ENCODE measurements at places on chromosomes 7 and 10.

DNA sequence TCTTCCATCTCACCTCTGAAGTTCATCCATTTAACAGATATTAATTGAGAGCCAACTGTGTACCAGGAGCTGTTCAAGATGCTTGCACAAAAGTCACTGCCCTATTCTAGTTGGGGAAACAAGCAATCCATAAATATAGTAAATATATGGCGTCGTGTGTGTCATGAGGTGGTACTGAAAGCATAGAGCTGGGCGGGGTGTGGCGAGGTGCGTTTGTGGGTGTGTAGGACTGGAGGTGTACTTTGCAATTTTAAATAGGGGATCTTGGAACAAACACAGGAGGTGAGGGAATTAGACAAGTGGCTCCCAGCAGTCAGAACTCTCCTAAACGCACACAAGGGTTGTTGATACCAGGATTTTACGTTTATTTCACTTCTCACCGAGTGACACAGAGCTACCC, 490 bp upstream of the ZNF239 start:
- DNase-seq: no peak

DNA sequence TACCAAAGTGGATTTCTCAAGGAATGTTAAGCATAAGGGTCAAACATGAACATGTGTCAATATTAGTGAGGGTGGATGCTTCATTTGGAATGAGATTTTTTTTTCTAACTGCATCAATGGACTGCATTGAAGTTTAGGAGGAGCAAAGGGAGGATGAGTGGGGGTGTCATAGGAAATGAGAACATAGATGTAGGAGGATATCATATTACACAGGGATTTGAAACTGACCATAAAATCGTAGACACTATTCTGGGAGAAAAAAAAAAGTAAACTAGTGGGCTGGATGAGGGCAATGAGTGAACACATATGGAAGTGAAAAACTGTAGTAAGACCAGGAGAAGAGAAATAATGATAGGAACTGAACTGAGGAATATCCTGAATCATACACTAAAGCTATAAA, 109.4 kb downstream of the SEMA3A start:
- no peak for DNase-seq

DNA sequence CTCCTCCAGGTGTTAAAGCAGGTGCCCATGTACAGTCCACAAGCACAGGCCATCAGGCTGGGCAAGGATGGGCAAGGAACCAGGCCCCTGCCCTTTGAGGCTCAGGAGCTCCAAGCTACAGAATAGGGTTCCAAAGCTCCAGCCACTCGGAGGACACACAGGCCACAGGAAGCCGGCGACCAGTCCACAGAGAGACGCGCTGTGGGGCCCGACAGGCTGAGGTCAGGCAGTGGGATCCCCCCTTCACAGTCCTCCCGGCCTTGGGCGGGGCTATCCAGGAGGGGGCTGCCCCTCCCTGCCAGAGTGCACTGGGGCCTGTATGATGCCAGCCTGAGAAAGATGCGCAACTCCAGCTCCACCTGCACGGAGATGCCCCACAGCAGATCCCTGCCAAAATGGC, 34.0 kb downstream of the MAD1L1 start:
- no peak for DNase-seq

GRCh38 chr7:25851332-25852210, 300.4 kb upstream of the NFE2L3 start:
- DNase-seq: peak; percentile 92

DNA sequence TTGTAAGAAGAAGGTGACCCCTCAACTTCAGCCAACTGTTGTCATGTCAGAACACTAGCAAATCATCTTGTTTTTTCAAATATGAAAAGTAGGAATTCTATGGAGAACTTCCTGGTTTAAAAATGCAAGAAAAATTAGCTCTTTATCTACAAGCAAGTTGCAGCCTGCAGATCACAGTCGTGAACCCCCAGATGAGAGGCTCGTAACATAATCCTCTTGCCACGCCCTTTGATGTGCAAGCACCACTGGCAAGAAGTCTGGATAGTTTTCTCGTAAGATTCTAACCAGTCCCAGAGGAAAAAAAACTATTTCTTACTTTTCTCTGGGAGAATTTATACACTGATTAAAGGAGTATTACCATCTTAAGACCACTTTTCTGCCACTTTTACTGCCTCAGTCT, 132.3 kb downstream of the DPY19L1 start:
- DNase-seq: no peak

- no peak for DNase-seq
Observed at GRCh38 chr7:12423355-12423996, 19.8 kb upstream of the VWDE start.

- no peak for DNase-seq
Observed at GRCh38 chr10:110162741-110163145, 44.7 kb upstream of the MXI1 start.

GRCh38 chr7:114343949-114344708, 70.5 kb upstream of the FOXP2 start:
- no peak for DNase-seq

DNA sequence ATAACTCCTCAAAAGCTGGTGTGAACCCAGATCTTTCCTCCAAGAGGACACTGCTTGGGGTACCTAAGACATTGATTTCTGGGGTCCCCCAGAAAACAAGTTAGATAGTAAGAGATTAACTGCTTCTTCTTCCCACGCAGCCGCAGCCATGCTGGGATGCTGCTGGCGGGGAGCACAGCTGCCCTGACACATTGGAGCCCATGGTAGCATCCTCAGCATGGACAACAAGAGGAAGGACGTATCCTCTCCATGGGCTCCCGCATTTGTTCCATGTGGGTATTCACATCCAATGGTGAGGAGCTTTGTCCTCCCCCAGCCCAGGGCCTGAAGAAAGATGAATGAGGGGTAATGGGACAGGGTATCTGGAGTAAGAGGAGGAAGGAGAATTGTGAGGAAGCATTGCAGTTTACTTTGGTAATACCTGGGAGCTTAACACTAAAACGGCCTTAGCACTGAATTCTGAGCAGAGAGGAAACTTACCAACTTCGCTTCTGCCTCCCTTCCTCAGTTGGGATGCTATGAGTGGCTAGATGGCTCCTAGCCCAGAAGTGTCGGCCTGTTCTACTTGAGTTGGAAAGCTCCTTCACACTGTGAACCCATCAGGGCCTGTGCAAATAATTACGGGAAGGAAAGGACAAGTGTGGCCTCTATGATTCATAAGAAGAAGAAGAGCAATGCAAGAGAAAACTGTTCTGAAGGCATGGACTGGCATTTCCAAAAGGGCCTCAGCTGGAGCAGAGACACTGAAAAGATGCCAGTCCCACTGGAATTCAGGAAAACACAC, 43.9 kb downstream of the C10orf120 start:
- no peak for DNase-seq

GRCh38 chr10:16742165-16742960, 74.9 kb downstream of the RSU1 start:
- no peak for DNase-seq

DNA sequence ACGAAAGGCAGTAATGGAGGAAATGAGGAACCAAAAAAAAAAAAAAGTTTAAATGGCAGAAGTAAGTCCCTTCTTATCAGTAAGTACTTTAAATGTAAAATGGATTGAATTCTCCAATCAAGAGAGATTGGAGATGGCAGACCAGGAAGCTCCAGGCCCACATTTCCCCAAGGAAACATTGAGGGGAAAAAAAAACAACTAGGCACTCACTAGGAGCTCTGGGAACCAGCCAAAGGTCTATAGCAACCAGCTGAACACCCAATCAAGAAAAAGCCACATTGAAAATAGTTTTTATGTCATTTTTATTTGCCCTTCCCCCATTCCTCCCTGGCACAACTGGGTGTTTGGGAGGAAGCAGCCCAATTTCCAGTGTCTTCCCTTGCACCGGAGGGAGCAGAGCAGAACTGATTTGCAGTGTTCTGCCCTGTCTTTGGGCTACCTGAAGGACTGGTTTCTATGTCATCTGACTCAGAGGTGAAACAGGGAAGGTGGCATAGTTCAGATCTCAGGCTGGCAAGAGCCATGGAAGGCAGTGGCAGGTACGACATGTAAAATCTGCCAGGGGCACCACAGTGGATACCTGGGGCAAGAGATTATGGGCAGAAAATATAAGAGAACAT, 121.9 kb downstream of the SMURF1 start:
- DNase-seq: no peak

DNA sequence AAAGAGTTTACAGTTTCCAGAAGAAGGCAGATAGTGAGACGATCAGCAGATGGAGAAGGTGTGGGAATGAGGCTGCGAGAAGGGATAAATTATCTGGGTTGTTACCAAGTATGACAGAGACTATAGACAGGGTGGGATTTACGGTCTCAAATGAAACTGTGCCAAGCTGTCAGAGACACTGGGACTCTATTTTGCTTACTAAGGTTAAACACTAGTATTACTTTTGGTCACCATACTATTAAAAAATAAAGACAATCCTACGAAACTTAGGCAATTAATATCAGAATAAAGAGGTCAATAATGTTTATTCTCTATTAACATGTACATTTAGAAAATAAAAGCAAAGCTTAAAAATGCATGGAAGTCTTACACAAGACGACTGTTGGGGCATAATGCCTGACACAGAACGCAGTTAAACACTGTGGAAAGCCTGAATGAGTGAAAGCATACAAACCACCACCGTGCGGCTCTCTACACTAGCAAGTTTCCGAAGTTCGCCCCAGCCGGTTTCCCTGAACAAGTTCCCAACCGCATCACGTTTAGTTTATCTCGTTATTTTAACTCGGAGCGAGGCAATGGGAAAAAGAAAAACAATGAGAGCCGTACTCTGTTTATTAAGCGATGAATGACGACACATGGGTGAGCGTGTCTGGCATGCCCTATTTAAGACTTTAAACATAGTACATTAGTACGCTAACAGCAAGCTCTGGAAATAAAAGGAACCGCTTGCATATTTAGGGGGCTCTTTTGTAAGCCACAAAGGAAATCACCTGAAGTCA, 909 bp upstream of the CC2D2B start:
- peak; percentile 58 for DNase-seq

- no peak for DNase-seq
Observed at GRCh38 chr7:143988976-143989745, 11.0 kb upstream of the OR6B1 start.

GRCh38 chr7:93359520-93360198, 127.5 kb downstream of the VPS50 start:
- DNase-seq: no peak

DNA sequence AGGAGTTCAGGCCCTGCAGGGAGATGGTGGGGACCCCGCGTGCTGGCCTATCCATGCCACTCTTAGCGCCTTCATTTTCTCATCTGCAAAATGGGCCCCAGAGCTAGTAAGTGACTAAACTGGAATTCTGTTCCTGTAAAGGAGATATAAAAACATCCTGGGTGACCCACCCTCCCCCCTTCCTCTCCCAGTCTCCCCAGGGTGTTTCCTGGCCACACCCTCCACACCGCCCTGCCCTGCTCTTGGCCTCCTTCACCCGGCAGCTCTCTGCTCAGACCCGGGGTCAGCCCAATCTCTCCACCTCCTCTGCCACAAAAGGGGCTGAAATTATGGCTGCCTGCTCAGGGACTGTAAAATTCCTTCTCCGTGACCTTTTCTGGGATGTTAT, 70.7 kb downstream of the C10orf105 start:
- no peak for DNase-seq

DNA sequence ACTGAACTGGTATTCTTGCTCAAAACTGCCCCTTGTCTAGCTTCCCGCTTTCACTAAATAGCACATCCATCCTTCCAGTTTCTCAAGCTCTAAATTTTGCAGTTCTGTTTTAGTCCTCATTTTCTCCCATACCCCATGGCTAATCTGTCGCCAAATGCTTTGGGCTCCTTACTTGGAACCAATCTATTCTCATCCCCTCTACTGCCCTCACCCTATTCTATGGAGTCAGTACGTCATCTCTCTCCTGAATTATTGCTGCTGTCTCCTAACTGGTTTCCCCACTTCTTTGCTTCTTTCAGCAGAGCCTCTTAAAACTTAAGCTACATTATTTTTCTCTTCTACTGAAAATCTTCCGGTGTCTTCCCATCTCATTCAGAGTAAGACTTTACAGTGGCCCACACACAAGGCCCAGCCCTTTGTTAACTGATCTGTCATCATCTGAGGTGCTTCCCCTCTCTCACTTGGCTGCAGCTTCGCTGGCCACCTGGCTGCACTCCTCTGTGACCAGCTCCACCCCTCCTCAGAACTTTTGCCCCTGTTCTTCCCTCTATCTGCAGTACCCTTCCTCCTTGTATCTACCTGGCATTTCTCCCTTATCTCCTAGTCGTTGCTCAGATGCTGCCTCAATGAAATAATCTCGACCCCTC, 9.9 kb downstream of the STARD3NL start:
- no peak for DNase-seq

DNA sequence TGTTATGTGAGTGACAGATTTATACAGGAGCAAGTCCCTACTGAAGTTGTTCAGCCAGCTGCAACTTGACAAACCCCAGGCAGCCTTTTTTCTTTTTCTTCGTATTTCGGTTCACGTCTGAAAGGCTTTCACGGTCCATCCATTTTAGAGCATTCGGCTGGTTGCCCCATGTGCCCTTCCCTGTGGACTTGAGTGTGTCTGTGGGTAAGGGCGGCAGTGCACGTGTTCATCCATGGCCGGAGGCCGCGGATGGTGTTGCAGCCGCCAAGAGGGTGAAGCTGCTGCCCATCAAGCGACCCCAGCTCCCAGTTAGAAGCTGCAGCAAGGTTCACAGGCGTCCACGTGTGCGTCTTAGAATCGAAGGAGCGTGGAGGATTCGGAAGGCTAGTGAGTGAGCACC, 35.9 kb downstream of the PPP2R2D start:
- no peak for DNase-seq

GRCh38 chr7:138982204-138982623, 1.0 kb upstream of the KIAA1549 start:
- no peak for DNase-seq

DNA sequence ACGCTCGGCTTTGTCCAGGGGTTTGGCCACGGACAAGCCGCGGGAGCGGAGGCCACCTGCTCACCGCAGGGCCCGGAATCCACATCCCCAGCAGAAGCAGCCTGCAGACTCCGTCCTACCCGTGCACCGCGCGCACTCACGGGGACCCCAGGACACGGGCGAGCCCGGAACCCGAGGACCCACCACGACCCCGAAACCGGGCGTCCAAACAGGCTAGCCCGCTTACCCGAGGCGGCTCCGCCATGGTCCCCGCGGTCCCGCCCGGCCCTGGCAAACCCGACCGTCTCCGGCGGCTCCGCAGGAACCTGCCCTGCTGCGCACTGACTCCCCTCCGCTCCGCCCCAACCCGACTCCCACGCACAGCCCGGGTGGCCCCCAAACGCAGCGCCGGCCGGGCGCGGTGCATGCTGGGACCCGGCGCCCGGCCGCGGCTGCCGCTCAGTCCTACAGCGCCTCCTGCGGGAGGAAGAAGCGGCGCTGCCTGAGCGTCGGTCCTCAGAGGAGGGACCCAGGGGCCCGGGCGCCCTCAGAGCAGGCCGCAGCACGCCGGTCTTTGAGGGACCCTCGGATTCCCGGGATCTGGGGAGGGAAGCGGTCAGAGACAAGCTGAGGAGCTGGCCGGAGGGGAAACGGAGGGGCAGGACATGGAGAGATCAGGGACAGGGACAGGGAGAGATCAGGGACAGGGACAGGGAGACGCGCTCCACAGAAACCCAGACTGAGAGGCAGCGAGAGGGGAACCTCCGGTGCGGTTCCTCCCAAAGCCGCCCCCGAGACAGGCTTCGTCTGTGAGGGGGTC, at the start of gene ZNF786:
ZNF786 (minus strand) TSS at position 322 of the 799 bp plus-strand sequence; CDS start at position 244, 78 bp downstream.
- DNase-seq: peak; percentile 97

GRCh38 chr7:104946338-104946737, 67.7 kb upstream of the KMT2E start:
- no peak for DNase-seq

GRCh38 chr7:151484971-151485707, 34.6 kb downstream of the RHEB start:
- no peak for DNase-seq
